NCI-H187 treated with DMSO at 0.1 percent for 48 hours (cell line): ENCODE measurements at places on chromosomes 13 and 19.

DNA sequence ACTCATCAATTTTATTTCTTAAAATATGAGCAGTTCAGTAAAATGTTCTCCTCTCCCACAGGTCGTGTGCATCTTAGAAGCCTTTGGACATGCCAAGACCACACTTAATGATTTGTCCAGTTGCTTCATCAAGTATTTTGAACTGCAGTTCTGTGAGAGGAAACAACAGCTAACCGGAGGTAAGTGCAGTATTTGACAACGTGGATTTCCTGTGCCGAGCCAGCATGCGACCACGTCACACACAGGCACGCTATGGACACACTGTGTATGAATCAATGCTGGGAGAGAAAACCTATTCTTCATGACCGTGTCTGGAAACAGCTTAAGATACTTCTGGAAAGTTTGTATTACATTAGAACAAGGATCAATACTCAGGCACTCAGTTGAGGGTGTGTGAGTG is 268.5 kb downstream of the MYO16 start:
- no peak for DNase-seq

- DNase-seq, result no peak
These were observed 2.7 kb downstream of the PIAS4 start for GRCh38 chr19:4009990-4010807.

DNA sequence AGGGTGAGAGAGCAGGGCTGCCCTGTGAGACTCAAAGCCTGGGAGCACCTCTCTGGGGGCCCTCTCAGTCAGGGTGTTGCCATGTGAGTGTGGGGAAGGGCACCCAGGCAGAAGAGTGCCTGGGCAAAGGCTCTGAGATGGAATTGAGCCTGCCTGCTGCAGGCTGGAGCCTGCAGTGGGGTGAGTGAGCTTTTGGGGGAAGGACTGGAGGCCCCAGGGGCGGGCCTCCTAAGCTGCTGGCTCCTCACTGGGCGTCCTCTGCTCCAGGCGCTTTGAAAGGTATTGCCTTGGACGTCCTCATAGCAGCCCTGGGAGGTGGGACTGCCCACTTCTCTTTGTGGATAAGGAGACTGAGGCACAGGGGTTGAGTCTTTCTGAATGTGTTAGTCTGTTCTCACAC is 60.3 kb downstream of the ARHGEF7 start:
- DNase-seq, result no peak

- DNase-seq, result no peak
These were observed 212.5 kb downstream of the POSTN start for GRCh38 chr13:37385956-37386670.

GRCh38 chr13:52892925-52893324 is 44.5 kb upstream of the PCDH8 start:
- DNase-seq, result no peak

GRCh38 chr19:3986260-3987041 is 1.2 kb upstream of the EEF2 start:
- peak; percentile 70 for DNase-seq

DNA sequence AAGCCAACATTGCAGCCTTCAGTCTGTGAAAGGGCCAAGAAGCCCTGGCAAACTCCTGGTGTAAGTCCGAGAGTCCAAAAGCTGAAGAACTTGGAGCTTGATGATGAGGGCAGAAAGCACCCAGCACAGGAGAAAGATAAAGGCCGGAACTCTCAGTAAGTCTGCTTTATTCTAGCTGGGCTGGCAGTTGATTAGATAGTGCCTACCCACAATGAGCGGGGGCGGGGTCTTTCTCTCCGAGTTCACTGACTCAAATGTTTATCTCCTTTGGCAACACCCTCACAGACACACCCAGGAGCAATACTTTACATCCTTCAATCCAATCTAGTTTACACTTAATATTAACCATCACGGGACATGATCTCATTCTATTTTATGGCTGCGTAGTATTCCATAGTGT is 1317.1 kb downstream of the SLITRK1 start:
- DNase-seq, result no peak
